Purkinje cell (primary cell): ENCODE measurements at places on chromosomes 7 and 10. TPM values are rescaled to one million over a fixed set of nuclear protein-coding genes. Genes with fewer than 3 reads are reported as not detected.

The GRM3 gene
- 21.0 and 25.7 TPM in 2 replicates for polyA plus RNA-seq

The TAS2R5 gene
- not detected in 2 replicates for polyA plus RNA-seq

The EPHB6 gene
- 1.4 and 58.4 TPM in 2 replicates for polyA plus RNA-seq

The AGAP5 gene
- polyA plus RNA-seq: 0.27 and 2.5 TPM in 2 replicates

The MEOX2 gene
- not detected in 2 replicates for polyA plus RNA-seq

The C10orf95 gene
- not detected in 2 replicates for polyA plus RNA-seq

The HOXA2 gene
- not detected in 2 replicates for polyA plus RNA-seq

The AQP1 gene
- 0.10 and 0.40 TPM in 2 replicates for polyA plus RNA-seq

The GRK5 gene
- polyA plus RNA-seq: 1.0 TPM in 2 replicates

The CYP2C18 gene
- 5.4 and 9.5 TPM in 2 replicates for polyA plus RNA-seq

The KLF14 gene
- polyA plus RNA-seq: not detected in 2 replicates

The HOXA1 gene
- polyA plus RNA-seq: not detected in 2 replicates

The MAT1A gene
- not detected in 2 replicates for polyA plus RNA-seq

The CLRN3 gene
- not detected in 2 replicates for polyA plus RNA-seq

The NOLC1 gene
- 31.3 and 37.2 TPM in 2 replicates for polyA plus RNA-seq

The ERVW-1 gene
- polyA plus RNA-seq: 1.5 TPM in 1 of 2 replicates, not detected in the other

The ASB4 gene
- not detected in 2 replicates for polyA plus RNA-seq

The JCAD gene
- polyA plus RNA-seq: 4.5 and 11.6 TPM in 2 replicates

The SPDYE11 gene
- 1.4 and 2.2 TPM in 2 replicates for polyA plus RNA-seq

The EGR2 gene
- polyA plus RNA-seq: 0.16 TPM in 1 of 2 replicates, not detected in the other

The RET gene
- 28.6 and 48.5 TPM in 2 replicates for polyA plus RNA-seq

The COL28A1 gene
- 1.2 TPM in 1 of 2 replicates, not detected in the other for polyA plus RNA-seq

The ASIC3 gene
- polyA plus RNA-seq: 3.1 and 3.3 TPM in 2 replicates

The TMEM184A gene
- polyA plus RNA-seq: not detected in 2 replicates

The MSMB gene
- not detected in 2 replicates for polyA plus RNA-seq

The UCMA gene
- polyA plus RNA-seq: not detected in 2 replicates

The TMEM236 gene
- polyA plus RNA-seq: 0.13 TPM in 1 of 2 replicates, not detected in the other

The CRHR2 gene
- not detected in 2 replicates for polyA plus RNA-seq

The PLXDC2 gene
- 98.7 and 105 TPM in 2 replicates for polyA plus RNA-seq

The GPNMB gene
- 8.7 and 26.5 TPM in 2 replicates for polyA plus RNA-seq

The NUTM2A gene
- not detected in 2 replicates for polyA plus RNA-seq

The WIPF3 gene
- polyA plus RNA-seq: 1.0 and 2.4 TPM in 2 replicates

The POLR3A gene
- polyA plus RNA-seq: 17.1 and 22.9 TPM in 2 replicates

The LIPA gene
- 33.1 and 50.0 TPM in 2 replicates for polyA plus RNA-seq

The CARD11 gene
- not detected in 2 replicates for polyA plus RNA-seq

The ACSM6 gene
- not detected in 2 replicates for polyA plus RNA-seq

The MLXIPL gene
- polyA plus RNA-seq: 1.4 TPM in 1 of 2 replicates, not detected in the other

The OR13A1 gene
- not detected in 2 replicates for polyA plus RNA-seq

The C10orf88 gene
- polyA plus RNA-seq: 21.1 and 40.9 TPM in 2 replicates

The ANKRD1 gene
- polyA plus RNA-seq: not detected in 2 replicates

The C7orf57 gene
- 0.41 and 0.87 TPM in 2 replicates for polyA plus RNA-seq

The BPGM gene
- polyA plus RNA-seq: 85.3 and 96.6 TPM in 2 replicates

The AASS gene
- polyA plus RNA-seq: 9.1 and 9.2 TPM in 2 replicates

The COL13A1 gene
- 2.0 TPM in 1 of 2 replicates, not detected in the other for polyA plus RNA-seq

The CTBP2 gene
- 7.5 and 7.8 TPM in 2 replicates for polyA plus RNA-seq

The GNGT1 gene
- polyA plus RNA-seq: not detected in 2 replicates

The STEAP2 gene
- 195 and 201 TPM in 2 replicates for polyA plus RNA-seq

The ACTL6B gene
- polyA plus RNA-seq: 15.7 and 21.5 TPM in 2 replicates

The EPDR1 gene
- 59.1 and 64.7 TPM in 2 replicates for polyA plus RNA-seq

The KIF5B gene
- 47.9 and 52.2 TPM in 2 replicates for polyA plus RNA-seq

The LRMDA gene
- 4.1 and 4.2 TPM in 2 replicates for polyA plus RNA-seq

The PITX3 gene
- 0.28 TPM in 1 of 2 replicates, not detected in the other for polyA plus RNA-seq

The GDF10 gene
- 17.6 and 32.1 TPM in 2 replicates for polyA plus RNA-seq

The NME8 gene
- not detected in 2 replicates for polyA plus RNA-seq
